ENCODE measurements at places on chromosomes 3 and 15.

DNA sequence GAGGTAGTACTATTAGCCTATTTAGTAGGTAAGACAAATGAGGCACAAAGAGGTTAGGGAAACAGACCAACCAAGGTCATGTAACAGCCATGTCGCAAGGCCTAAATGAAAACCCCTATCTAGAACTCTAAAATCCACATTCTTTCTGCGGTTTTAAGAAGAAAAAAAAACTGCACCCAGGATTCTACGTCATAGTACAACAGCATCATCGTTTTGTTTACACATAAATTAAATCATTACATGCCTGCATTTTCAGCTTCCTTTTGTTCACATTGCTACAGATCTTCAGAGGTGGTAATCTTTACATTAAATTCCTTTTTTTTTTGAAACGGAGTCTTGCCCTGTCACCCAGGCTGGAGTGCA is 548 bp upstream of the PSMD6 start:
- DNase-seq: no peak

DNA sequence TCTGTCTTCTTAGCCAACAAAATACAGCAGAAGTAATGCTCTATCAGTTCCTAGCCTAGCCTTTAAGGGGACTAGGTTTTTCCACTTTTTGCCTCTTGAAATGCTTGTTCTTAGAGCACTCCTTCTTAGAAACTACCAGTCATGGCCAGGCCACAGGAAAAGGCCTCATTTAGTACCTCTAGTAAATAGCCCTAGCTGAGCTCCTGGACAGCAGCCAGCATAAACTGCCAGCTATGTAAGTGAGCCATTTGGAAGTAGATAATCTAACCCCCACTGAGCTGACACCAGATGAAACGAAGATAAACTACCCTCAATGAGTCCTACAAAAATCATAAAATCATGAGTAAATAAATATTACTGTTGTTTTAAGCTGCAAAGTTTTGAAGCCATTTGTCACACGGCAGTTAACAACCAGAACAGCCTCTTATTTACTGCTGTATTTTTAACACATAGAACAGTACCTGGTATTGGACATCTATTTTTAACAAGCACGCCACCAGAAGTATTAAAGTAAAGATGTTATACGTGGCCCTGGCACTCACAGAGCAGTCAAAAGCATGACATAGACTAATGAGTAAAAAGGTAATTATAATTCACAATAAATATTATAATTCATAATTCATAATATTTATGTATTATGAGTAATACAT is 12.0 kb downstream of the TBC1D5 start:
- no peak for DNase-seq

- DNase-seq: no peak
Observed at GRCh38 chr3:149845570-149846244, 32.7 kb downstream of the RNF13 start.

DNA sequence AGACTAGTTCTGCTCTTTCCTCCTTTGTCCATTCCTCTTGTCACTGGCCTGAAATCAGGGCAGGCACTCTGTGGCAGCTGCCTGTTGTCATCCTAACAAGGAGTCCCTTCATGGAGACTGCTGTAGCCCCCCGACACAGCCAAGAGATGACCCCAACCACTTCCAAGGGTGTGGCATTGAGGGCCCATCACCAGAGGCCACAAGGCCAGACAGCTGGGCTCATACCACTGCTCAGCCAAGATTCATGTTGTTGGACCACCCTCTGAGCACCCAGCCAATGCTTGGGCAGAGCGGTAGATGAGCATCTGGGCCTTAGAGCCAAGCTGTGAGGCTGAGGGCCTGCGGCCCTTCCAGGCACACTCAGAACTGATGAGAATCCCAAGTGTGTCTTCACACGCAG is 85.4 kb downstream of the EPHB1 start:
- DNase-seq: no peak

GRCh38 chr3:62481962-62482361 is 108.6 kb upstream of the FEZF2 start:
- DNase-seq: no peak

GRCh38 chr15:91865486-91865885 is 12.0 kb downstream of the SLCO3A1 start:
- DNase-seq: no peak

DNA sequence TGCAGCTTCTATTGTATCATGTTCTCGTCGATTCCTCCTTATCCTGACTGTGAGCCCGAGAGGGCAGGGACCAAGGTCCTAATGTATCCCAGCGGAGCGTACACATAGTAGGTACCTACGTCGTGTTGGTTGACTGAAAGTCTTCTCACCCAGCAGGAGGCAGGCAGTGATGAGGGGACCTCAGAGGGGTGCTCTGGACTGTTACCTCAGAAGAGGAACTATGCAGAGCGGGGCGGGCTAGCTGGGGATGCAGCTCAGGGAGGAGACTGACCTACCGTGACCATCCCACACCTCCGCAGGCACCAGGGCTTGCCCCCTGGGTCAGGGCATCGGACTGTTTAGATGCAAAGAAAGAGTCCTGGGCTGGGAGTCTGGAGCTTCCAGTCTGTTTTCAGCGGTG is 11.4 kb downstream of the CHAC1 start:
- DNase-seq: no peak

- DNase-seq: no peak
Observed at GRCh38 chr3:138450704-138451424, 16.4 kb downstream of the ESYT3 start.

- DNase-seq: no peak
Observed at GRCh38 chr15:81530271-81530691, 156.3 kb upstream of the TMC3 start.

GRCh38 chr3:177601152-177601551 is 403.9 kb upstream of the TBL1XR1 start:
- no peak for DNase-seq

- DNase-seq: no peak
Observed at GRCh38 chr15:96183867-96184266, 146.6 kb upstream of the NR2F2 start.

DNA sequence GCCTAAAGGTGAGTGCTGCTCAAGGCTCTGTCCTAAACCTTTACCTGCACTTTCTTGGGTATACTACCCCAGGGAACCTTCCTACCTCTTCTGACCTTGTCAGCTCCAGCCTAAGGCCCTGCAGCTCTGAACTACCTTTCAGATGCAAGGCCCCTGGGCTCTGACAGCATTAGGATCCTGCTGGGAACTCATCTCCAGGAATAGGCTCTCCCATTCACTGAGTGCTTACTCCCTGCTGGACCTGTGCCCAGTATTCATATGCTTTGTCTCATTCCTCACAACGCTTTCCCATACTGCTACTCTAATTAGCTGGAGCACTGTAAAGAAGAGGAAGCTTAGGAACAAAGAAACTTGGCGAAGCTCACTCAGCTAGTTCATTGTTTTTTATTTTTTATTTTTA is 53.8 kb upstream of the RAB6B start:
- DNase-seq: peak; percentile 25

DNA sequence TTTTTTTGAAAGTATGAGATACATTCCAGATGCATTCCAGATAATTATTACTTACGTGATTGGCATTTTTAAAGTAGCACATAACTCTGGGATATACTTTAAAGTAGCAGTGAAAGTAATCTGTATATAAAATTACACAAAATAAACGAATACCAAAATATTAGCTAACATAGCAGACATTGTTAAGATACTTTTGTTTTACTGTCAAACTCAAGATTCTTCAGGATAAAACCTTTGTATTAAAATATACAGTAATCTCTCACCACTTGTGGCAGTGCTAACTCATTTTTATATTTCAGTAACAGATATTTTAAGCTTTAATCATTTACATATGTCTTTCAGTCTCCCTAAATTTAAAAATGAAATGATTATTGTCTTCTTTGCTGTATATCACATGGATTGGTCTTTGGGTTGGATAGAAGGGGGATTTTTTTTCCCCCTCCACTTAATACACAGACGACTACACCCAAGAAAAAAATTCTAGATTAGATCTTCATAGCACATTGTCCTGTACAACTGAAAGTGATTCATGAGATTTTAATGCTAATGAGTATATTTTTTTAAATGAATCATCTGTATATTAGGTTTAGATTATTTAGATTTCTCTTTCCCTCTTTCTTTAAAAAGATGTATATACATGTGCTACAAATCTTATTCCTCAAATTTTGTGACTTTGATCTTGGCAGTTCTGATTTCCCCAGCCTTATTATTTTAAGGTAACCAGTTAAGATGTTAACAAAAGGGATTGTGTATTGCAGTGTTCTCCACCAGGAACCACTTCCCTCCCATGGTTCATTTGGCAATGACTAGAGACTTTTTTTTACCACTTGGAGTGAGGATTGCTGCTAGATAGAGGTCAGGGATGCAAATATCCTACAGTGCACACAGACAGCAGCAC is 24.5 kb upstream of the EBLN2 start:
- DNase-seq: no peak

GRCh38 chr3:188888321-188889053 is 283.3 kb upstream of the TPRG1 start:
- DNase-seq: no peak

Measured in WTC11 (cell line).